Mesenchymal stem cell (in vitro differentiated cells and primary cell): ENCODE measurements at places on chromosomes 6 and 20.
A peak's percentile ranks its signal among the peaks of the same experiment; 100 is the strongest.

GRCh38 chr20:33890557-33890956 lies 79.4 kb downstream of the CHMP4B start:
- DNase-seq: no peak

DNA sequence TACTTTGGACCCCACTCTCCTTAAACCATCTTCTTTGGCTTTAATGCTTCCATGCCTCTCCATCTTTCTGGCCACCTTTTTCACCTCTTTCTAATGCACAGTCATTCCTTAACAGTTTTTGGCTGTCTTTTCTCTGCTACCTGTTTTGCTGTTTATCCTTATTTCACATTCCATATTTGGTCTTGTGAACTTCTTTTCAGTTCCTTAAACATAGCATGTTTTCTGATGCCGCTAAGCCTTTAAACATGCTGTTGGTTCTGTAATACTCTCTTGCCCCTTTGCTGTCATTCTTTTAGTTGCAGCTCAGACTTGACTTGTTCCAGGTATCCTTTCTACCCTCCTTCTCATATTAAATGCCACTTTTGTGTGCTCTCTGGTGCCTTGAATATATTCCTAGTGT lies 35.8 kb downstream of the TOP1 start:
- no peak for DNase-seq

DNA sequence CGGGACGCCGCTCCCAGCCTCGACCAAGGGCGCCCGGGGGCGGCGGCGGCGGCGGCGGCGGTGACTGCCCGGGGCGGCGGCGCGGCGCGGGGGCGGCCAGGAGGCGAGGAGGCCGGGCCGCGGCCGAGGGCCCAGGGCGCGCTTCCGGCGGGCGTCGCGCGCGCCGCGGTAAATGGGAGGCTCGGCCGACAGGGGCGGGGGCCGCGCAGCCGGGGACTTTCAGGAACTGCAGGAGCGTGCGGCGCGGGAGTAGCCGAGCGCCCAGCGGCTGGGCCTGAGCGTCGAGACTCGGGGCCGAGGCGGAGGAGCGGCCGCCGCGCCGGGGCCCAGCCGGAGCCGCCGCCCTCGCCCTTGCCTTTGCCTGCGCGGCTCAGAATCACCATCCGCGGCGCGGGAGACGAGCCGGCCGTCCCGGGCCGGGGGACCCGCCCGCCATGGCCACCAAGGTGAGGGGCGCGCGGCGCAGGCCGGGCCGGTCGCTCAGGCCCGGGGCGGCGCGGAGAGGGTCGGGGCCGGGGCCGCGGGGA lies at the start of gene SNX9:
Gene SNX9, plus strand, starts transcription at position 246 of the 527 bp plus-strand sequence. Its CDS starts 189 bp downstream, at position 435.
- DNase-seq: peak; percentile 82

GRCh38 chr6:131946404-131946991 lies 4.7 kb downstream of the CCN2 start:
- DNase-seq: peak; percentile 73

DNA sequence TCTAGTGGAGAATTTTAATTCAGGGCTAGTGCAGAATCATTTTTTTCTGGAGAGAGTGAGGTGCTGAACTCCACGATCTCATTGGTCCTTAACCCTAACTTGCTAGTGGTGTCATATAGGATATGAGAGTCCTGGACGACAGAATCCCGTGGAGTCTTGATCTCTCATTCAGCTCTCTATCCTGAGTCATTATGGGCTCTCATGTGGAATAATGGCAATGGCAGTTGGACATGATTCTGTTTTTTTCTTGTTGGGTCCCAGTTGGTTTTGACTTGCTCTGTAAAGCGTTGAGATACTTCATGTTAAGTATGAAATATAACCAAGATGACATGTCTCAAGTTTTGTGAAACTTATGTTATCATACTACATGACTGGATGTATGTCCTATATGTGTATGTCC lies 6.3 kb upstream of the RNF144B start:
- no peak for DNase-seq

- DNase-seq: no peak
Observed at GRCh38 chr6:32941214-32941768, 463 bp upstream of the HLA-DMB start.

- DNase-seq: no peak
Observed at GRCh38 chr20:32429745-32430360, 71.7 kb downstream of the ASXL1 start.

DNA sequence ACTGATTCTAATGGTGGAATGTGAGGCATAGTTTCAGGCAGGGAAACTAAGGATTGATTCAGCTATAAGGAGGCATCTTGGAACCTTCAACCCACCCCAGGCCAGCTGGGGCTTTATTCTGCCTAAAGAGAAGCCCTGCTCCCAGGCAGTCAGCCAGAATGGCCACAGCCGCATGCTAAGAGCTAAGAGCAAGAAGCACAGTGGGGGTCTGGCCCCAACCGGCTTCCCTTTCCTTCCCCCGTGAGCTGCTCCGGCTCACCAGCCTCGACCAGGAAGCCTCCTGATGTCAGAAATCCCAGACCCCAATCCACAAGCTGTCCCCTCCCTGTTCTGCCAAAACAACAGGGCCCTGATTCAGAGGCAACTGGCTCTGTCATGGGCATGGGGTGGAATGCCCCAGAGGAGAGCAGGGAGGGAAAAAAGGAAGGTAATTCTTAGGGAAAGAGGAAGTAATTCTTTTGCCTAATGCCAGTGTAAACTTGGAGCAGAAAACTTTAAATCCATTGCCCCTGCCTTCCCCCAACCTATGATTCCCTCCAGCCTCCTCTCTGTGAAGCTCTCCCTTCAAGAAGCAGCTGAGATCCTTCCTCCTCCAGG lies 6.9 kb downstream of the GRM4 start:
- DNase-seq: no peak

- no peak for DNase-seq
Observed at GRCh38 chr6:126388104-126388598, 48.2 kb downstream of the CENPW start.

- no peak for DNase-seq
Observed at GRCh38 chr6:145279993-145280392, 455.3 kb downstream of the EPM2A start.

DNA sequence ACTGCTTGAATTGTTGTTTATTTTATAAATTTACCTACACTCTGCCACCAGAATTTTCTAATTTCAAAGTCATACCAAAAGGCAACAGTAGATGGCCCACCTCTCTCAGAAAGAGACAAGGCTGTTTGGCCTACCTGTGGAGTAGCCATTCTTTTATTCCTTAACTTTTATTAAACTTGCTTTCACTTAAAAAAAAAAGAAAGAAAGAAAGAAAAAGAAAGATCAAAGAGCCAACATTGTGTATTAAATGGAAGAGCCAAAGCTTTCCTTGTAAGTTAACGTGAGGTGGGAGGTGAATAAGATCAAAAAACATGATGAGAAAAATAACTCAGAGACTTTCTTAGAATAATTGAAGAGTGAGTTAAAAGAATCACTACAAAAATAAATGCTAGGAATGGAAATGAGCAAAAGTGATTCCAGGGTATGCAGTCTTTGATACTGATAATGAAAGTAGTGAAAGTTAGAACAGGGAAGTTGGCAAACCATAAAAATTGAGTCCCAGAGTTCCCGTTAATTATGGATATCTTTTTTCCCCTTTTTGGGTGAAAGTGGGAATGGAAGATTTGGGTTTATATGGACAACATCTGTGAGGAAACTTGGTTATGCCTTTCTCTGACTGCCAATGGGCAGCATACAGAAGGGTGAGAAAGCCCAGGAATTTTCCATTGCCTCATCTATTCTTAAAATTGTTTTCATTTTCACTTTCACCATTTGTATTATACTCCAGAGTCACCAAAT lies 35.9 kb upstream of the MYB start:
- DNase-seq: peak; percentile 42

GRCh38 chr6:116376149-116376548 lies 5.4 kb downstream of the DSE start:
- DNase-seq: no peak

- no peak for DNase-seq
Observed at GRCh38 chr6:16698162-16698533, 63.1 kb downstream of the ATXN1 start.

- no peak for DNase-seq
Observed at GRCh38 chr6:118216751-118217150, 309.7 kb downstream of the SLC35F1 start.

DNA sequence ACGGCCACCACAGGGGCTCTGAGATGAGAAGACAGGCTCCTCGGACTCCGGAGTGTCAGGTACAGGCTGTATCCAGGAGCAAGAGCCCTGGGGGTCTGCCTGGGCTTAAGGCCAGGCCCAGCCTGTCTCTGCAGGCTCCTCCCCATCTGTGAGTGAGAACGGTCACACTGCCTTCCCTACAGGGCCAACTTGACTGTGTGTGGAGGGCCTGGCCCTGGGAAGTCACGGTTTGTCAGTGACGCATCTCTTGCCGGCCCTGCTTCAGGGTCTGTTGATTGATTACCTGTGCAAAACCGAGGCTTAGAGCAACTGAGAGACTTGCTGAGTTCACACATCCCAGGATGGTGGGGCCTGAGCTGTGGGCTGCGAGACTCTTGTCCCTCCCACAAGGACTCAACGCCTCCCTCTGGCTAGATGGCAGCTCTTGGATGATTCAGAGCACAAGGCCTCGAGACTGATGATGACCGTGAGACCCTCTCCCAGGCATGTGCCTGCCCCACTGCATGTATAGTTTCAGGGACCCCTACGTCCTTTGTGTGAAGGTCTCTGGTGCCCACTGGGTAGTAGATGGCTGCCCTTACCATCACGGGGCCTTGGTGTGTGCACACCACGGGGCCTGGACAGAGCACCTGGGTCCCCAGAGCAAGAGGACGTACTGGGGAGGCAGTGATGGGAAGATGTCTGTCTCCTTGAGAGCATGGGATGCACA lies 5.9 kb downstream of the RBM38 start:
- DNase-seq: no peak

DNA sequence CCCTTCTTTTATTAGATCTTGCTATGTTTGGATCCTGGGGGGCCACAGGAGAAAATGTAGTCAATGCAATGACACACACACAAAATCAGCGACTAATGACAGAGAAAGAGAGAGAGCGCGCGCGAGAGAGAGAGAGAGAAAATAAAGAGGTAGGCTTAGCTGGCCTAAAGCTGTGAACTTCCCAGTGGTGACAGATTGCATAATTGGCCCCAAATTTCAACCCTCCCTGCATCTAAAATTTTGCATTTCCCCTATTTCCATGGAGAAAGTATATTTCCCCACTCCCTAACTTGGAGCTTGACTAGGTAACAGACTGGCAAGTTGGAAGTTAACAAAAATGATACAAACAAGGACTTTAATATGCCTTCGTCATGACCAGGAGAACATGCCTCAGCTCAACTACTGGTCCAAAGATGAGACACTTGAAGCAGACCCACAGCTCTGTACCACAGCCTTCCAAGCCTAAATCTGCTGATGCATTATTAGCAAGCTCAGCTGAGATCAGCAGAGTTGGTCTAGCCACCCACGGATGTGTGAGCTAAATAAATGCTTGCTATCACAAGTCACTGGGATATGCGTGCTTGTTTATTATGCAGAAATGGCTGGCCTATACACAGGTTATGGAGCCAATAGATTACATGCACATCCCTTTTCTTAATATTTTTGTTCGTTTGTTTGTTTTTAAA lies 118.1 kb upstream of the PRDM1 start:
- no peak for DNase-seq

- DNase-seq: peak; percentile 77
Observed at GRCh38 chr6:11494786-11495564, 42.6 kb upstream of the TMEM170B start.

- no peak for DNase-seq
Observed at GRCh38 chr6:9365378-9365777, 930.0 kb upstream of the SLC35B3 start.

- DNase-seq: peak; percentile 33
Observed at GRCh38 chr6:148358196-148358785, 15.7 kb downstream of the SASH1 start.

DNA sequence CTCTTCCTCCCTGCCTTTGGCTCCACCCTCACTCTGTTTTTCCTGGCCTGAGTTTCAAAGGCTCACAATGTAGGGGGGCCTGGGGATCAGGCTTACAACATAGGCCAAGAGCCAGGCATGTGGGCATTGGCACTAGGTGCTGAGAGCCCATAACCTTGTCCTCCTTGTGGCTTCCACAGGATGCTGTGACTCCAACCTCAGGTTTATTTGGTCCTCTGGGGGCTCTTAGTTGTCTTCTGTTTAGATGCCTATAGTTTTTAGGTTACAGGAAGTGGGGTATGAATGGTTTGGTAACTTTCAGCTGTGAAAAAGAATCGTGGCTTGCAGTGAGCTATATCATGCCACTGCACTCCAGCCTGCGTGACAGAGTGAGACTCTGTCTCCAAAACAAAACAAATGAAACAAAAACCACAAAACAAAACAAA lies 25.6 kb downstream of the MMP24 start:
- DNase-seq: peak; percentile 38

GRCh38 chr20:59630526-59630925 lies 26.2 kb downstream of the PHACTR3 start:
- no peak for DNase-seq

DNA sequence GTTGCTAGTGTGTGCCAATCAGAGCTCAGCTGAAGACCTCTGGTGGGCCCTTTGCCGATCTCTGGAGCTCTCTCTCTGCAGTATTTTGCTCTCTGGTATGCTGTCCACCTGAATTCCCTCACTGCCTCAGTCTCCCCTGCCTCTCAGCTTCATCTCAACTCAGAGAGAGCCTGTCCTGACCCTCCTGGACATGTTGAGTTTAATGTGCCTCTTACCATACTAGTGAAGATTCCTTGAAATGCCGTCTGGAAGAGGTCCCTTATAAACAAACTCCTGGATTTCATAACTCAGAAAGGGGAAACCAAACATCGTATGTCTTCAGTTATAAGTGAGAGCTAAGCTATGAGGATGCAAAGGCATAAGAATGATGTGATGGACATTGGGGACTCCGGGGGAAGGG lies 231.1 kb upstream of the ZNF217 start:
- peak; percentile 37 for DNase-seq

GRCh38 chr20:35226126-35226883 lies at the start of gene MMP24:
Gene MMP24 (plus strand): TSS chr20:35226690. CDS start chr20:35226739, 49 bp downstream.
- no peak for DNase-seq

- no peak for DNase-seq
Observed at GRCh38 chr20:11995805-11996567, 78.3 kb downstream of the BTBD3 start.

DNA sequence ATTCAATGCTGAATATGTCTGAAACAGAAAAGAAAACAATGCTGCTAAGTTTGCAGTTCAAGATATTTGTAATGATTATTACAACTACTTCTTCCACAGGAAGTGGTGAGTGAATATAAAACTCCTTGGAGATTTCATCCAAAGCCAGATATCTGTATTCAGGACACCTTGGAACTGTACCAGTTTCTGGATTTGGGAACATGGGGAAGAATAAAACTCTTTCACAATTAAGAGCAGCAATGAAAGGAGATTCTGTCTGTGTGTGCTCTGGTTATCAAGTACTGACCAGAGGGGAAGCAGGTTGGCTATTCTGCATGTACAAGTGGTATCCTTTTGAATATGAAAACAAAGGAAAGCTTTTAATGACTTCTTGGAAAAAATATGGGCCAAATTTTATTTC lies 21.1 kb downstream of the ELOVL2 start:
- no peak for DNase-seq
